ENCODE measurements at places on chromosomes 5 and 9.

DNA sequence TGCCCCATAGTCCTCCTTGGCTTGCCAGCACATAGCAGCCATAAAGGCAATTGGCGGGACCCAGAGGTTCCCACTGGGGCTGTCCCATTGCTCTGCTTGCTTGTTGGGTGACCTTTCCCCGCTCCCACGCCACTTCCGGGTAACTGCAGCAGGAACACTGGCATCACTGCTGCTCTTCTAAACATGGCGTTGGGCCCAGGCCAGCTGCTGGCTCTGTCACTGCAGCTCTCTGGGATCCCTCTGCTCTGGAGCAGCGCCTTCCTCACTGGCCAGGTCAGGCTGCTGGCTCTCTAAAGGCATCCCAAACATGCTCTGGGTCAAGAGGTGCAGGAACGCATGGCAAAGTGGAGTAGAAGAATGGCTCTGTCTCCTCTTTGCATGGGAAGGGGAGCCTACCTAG, 92.9 kb downstream of the DRD1 start:
- DNase-seq = no peak

DNA sequence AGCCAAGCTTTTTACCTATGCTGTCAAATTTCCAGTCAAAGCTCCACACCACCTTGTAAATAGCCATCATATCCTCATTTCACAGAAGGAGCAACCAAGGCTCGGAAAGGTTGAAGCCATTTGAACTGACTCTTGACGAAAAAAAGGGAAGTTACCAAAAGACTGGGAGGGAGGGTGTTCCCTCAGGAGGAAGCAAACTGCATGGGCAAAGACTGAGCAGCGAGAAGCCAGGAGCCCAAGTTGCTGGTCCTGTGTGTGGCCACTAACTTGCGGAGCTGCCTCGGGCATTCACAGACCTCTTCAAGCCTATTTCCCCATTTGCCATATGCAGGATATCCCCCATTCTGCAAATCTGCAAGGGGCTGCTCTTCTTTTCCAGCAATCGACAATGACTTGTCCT, 37.4 kb downstream of the TTLL11 start:
- DNase-seq = no peak

DNA sequence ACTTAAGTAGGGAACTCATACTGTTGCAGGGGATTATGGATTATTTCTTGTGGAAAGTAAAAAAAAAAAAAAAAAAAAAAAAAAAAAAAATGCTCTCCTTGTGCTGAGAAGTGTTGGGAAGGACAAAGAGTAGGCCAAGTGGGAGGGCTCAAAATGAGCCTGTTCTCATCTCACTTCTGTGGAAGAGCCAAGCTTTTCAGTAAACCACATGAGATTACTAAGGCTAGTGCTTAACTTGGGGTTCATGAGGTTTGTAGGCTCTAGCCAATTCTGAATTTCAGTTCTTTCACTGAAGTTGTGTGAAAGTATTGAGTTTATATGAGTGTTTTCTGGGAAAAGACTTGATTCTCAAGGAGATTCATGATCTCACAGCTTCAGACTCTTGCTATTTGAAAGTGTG, 23.0 kb upstream of the CEP78 start:
- DNase-seq = no peak

- no peak for DNase-seq
These were observed 45.9 kb upstream of the VPS13A start for GRCh38 chr9:77131399-77131798.

GRCh38 chr5:107342371-107342770, 328.4 kb downstream of the EFNA5 start:
- no peak for DNase-seq

GRCh38 chr5:176389135-176390123, 878 bp downstream of the HIGD2A start:
- DNase-seq = no peak

DNA sequence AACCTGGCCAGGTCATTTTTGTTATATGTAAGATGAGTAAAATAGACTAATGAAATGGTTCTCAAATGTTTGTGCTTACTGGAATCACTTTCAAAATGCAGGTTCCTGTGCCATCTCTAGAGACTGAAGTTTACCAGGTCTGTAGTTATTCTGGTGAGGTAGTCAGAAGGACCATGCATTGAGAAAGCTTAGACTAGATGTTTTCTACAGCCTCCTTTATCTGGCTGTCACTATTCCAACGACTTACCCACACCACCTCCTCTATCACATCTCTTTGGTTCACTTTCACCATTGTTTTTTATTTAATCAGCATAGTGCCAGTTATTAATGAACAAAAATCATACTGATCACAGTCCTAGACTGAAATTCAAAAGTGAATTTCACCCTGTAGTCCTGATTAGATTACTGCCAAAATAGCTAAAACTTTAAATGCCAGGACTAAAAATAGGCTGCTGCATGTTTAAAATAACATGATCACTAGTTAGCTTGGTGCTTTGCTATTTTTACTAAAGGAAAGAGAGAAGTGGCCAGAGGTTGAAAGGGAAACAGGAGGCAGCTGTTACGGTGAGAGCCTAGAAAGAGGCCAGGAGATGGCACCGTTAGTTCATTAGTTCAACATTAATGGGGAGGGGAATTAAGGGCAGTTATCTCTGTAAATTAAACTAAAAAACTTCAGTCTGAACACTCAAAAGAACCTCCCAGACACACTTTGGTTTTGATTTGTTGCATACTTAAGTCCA, 13.9 kb upstream of the FNIP1 start:
- no peak for DNase-seq

GRCh38 chr5:13932011-13932410, 12.5 kb downstream of the DNAH5 start:
- DNase-seq = no peak

- DNase-seq = no peak
These were observed 154.4 kb downstream of the PRELID2 start for GRCh38 chr5:145680767-145681166.

- DNase-seq = no peak
These were observed 136.9 kb upstream of the FBN2 start for GRCh38 chr5:128674837-128675446.

GRCh38 chr9:121268851-121269641, 1.1 kb downstream of the GSN start:
- no peak for DNase-seq

GRCh38 chr9:124699575-124699974, 71.5 kb downstream of the NR6A1 start:
- no peak for DNase-seq

- DNase-seq = no peak
These were observed 1277.7 kb upstream of the NUDT12 start for GRCh38 chr5:104840284-104840683.

DNA sequence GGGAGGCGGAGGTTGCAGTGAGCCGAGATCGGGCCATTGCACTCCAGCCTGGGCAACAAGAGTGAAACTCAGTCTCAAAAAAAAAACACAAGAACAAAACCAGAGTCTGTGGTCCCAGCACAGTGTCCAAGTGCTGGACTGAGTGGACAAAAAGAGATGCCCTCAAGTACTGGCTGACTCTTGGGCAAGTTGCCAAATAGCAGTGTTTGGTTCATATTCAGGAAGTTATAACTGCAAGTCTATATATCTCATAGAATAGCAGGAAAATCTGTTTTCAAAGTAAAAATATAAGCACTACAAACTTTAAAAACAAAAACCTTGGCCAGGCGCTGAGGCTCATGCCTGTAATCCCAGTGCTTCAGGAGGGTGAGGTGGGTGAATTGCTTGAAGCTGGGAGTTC, 7.3 kb downstream of the HABP4 start:
- DNase-seq = no peak

DNA sequence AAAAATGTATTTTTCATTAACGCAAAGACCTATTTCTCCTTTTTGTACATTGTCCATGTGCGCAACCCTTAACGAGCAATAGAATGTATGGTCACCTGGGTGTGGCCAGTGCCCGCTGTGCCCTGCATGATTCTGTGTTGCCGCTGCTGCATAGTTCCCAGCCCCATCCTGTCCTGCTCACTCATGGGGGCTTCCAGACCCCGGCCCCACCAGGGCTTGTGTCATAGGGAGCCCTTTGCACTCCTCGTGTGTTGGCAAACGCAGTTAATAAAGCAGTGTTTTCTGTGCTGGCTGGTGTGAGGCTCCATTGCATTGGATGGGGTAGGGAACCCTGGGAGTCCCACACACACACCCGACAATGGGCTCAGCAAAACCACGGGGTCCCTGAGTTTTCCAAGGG, 49.7 kb downstream of the SAR1B start:
- no peak for DNase-seq

DNA sequence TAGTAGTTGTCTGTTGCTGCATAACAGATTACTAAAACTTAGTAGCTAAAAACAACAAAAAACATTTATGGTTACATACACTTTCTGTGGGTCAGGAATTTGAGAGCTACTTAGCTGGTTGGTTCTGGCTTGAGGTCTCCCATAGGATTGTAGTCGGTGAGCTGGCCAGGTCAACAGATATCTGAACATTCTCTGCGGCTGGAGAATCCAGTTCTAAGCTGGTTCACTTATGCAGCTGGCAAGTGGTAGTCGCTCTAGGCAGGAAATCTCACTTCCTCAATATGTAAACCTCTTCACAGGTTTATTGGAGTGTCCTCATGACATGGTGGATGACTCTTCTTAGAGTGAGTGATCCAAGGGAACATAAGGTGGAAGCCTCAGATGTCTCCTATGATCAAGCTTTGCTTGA, 65.7 kb upstream of the TNFAIP8 start:
- no peak for DNase-seq

- DNase-seq = no peak
These were observed 41.6 kb upstream of the SLC36A2 start for GRCh38 chr5:151388960-151389359.
